ENCODE measurements at places on chromosomes 1 and 21. TPM values are rescaled to one million over a fixed set of nuclear protein-coding genes. Genes with fewer than 3 reads are reported as not detected.

DNA sequence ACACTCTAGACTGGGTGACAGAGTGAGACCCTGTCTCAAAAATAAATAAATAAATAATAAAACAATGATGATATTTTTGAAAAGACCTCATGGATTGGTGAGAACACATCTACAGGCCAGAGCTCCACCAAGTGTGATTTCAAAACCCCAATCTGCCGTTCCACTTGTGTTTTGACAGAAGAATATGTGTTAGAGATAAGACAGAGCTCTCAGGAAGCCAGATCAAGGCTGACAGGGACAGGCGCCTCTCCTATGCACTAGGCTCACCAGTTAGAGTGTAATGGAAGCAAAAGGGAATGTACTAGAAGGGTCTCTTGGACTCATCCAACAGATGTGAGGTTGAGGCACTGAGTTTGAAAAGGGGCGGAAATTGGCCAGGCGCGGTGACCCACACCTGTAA is 110.7 kb upstream of the ERRFI1 start:
- no peaks in the 10 kb centered on the region for H3K36me3 ChIP-seq
- H3K27ac ChIP-seq: no peak overlapping the region
- H3K27me3 ChIP-seq: peaks cover 20% of the 10 kb centered on the region
- H3K4me3 ChIP-seq: no peak overlapping the region
- H3K4me1 ChIP-seq: peaks cover 10% of the 10 kb centered on the region

DNA sequence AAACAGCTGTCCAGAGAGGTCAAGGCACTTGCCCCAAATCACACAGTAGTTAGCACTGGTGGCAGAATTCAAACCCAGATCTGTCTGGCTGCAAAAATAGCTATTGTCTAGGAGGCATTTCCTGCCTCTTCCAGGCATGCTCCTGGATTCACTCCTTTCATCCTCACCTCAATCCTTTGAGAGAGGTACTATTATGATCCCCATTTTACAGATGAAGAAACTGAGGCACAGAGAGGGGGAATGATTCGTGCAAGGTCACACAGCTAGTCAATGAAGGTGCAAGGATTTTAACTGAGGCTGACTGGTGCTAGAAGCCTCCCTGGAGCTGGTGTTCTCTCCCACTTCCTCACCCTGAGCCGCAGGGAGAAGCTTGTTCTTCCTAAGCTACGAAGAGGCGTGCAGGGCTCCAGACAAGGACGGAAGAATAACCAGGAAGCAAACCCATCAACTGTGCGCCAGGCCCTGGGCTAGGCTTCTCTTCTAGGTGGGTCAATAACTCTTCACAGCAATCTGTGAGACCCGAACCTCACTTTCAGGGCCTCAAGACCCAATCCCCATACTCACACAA is 631 bp upstream of the LAPTM5 start:
- H3K36me3 ChIP-seq: peaks cover 34% of the 10 kb centered on the region
- DNase-seq: no peak
- peaks cover 82% of the 10 kb centered on the region for H3K4me1 ChIP-seq
- H3K4me3 ChIP-seq: peak overlapping the region; percentile 97
- H3K27ac ChIP-seq: peak overlapping the region; percentile 96
- H3K27me3 ChIP-seq: no peaks in the 10 kb centered on the region

GRCh38 chr1:218201601-218202000 is 83.5 kb upstream of the RRP15 start:
- H3K4me3 ChIP-seq: no peak overlapping the region
- DNase-seq: no peak
- H3K27ac ChIP-seq: no peak overlapping the region
- no peaks in the 10 kb centered on the region for H3K36me3 ChIP-seq

GRCh38 chr1:93976291-93976690 is 67.1 kb upstream of the GCLM start:
- no peak overlapping the region for H3K27ac ChIP-seq
- H3K4me3 ChIP-seq: no peak overlapping the region
- H3K4me1 ChIP-seq: no peaks in the 10 kb centered on the region
- peaks cover 10% of the 10 kb centered on the region for H3K27me3 ChIP-seq

DNA sequence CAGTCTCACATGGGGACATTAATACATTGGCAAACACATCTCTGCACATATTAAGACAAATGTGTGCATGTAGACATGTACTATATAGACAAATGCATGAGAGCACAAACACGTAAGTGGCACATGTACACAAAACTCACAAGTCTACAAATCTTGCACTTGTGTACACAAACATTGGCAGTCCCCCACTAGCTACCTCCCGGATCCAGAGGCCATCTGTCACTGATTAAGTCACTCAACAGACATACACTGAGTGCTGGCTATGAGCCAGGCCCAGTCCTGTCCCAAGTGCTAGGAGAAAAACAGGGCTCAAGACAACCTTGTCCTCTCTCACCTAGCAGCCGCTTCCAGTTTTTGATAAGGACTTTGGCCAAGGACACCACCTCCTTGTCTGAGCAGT is 7.0 kb downstream of the TCEA3 start:
- H3K27me3 ChIP-seq: peaks cover 3% of the 10 kb centered on the region
- no peak overlapping the region for H3K4me3 ChIP-seq
- no peak overlapping the region for H3K27ac ChIP-seq
- no peaks in the 10 kb centered on the region for H3K36me3 ChIP-seq
- peaks cover 11% of the 10 kb centered on the region for H3K4me1 ChIP-seq
- no peak for DNase-seq

- no peak overlapping the region for H3K4me3 ChIP-seq
- no peaks in the 10 kb centered on the region for H3K36me3 ChIP-seq
- H3K4me1 ChIP-seq: no peaks in the 10 kb centered on the region
These were observed 8.5 kb upstream of the S100B start for GRCh38 chr21:46613391-46613790.

DNA sequence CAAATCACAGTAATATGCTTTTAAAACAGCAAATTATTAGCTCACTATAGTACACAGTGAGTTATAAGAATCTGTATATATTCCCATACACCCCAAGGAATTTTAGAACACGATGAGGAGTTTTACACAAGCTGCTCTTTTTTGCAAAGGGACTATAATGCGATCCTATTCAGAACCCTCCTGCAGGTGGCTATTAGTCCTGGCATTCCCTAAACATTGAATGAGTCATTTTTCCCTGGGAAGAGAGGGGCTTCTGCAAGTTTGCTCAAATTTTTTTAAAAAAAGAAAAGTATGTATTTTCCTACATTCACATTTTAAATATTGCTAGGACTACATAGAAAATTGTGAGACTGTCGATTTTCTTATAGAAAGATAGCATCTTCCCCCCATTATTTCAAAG is 106.3 kb downstream of the COL11A1 start:
- H3K27me3 ChIP-seq: no peaks in the 10 kb centered on the region
- no peak overlapping the region for H3K4me3 ChIP-seq
- no peaks in the 10 kb centered on the region for H3K4me1 ChIP-seq
- no peak for DNase-seq
- H3K36me3 ChIP-seq: no peaks in the 10 kb centered on the region
- H3K27ac ChIP-seq: no peak overlapping the region

GRCh38 chr1:56255516-56256152 is 323.7 kb downstream of the PLPP3 start:
- no peak for DNase-seq
- no peaks in the 10 kb centered on the region for H3K4me1 ChIP-seq
- no peaks in the 10 kb centered on the region for H3K27me3 ChIP-seq
- no peaks in the 10 kb centered on the region for H3K36me3 ChIP-seq

DNA sequence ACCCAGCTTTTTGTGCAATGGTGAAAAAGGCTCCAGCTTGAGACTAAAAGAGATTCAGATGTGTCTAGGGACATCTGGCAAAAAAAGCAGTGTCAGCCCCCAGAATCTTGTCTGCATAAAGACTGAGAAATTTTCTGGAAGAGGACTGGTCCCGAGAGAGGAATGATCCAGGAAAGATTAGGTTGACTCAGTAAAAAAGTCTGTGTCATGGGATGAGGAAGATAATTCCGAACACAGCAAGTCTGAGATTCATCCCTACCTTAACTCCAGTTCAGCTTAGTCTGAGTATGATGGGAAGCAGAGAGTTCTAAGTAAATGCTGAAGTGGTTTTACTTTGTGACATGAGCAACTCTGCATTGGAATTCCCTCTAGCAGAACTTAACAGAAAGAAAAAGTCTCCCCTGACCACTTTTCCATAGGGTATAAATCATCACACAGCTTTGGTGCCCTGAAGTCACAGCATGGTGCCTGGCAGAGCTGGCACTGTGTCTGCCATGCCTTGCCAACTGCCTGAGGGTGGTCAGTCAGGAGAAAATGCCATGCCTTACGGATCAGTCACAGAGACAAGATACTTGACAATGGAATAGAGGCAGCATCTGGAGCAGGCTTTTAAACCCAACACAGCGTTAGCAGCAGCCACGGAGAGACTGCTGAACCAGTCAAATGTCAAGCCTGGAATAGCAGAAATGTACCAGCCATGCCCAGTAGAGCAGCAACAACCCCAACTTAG is 153.4 kb downstream of the ZC3H11B start:
- H3K36me3 ChIP-seq: no peaks in the 10 kb centered on the region
- DNase-seq: no peak
- no peaks in the 10 kb centered on the region for H3K27me3 ChIP-seq
- peaks cover 39% of the 10 kb centered on the region for H3K4me1 ChIP-seq
- no peak overlapping the region for H3K27ac ChIP-seq
- no peak overlapping the region for H3K4me3 ChIP-seq

DNA sequence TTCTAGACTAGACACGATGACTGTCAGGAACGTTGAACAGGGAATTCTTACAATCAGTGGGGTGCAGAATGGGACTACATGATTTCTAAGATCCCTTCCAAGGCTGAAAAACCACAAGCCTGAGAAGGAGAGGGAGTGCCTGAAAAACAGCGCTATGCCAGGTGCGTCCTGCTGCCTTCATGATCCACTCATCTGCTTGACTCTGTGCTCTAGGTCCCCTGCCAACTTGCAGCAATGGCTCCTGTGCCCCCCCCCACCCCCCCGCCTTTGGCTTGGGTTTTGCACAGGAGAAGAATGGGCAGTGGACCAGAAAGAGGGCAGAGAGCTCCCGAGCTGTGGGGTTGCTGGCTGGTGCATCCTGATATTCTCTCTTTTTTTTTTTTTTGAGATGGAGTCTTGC is 5.9 kb downstream of the SLC2A7 start:
- peaks cover 10% of the 10 kb centered on the region for H3K27me3 ChIP-seq
- DNase-seq: no peak
- no peaks in the 10 kb centered on the region for H3K36me3 ChIP-seq
- no peak overlapping the region for H3K4me3 ChIP-seq

GRCh38 chr21:19148056-19148455 is 744.5 kb upstream of the TMPRSS15 start:
- H3K27me3 ChIP-seq: no peaks in the 10 kb centered on the region
- H3K36me3 ChIP-seq: no peaks in the 10 kb centered on the region
- no peaks in the 10 kb centered on the region for H3K4me1 ChIP-seq
- no peak overlapping the region for H3K27ac ChIP-seq

DNA sequence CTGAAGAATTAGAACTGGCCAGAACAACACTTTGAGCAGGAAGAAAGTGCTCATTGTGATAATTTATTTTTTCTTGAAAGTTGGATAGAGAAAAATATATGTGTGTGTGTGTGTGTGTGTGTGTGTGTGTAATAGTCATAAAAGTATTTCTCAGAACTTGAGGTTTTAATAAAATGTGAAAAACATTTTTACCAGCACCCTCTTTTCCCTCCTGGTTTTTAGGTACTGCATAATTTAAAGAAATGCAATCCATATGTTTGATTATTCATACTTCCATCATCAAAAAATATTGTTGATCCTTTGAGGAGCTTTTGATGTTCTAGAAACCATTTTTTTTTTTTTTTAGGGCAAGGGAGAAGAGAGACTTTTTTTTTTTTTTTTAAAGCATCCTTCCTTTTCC is 66.8 kb upstream of the JUN start:
- H3K4me3 ChIP-seq: no peak overlapping the region
- H3K27me3 ChIP-seq: peaks cover 3% of the 10 kb centered on the region
- peaks cover 4% of the 10 kb centered on the region for H3K4me1 ChIP-seq
- DNase-seq: no peak
- no peak overlapping the region for H3K27ac ChIP-seq
- no peaks in the 10 kb centered on the region for H3K36me3 ChIP-seq

DNA sequence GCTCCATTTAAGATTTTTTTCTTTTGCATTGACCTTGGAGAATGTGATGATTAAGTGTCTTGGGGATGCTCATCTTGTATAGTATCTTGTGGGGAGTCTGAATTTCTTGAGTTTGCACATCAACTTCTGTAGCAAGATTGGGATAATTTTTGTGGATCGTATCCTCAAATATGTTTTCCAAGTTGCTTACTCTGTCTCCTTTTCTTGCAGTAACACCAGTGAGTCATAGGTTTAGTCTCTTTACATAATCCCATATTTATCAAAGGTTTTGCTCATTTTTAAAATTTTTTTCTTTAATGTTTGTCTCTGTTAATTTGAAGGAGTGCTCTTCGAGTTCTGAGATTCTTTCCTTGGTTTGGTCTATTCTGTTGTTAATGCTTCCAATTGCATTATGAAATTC is 41.7 kb upstream of the ANGPTL1 start:
- H3K27ac ChIP-seq: no peak overlapping the region
- peaks cover 3% of the 10 kb centered on the region for H3K4me1 ChIP-seq
- H3K36me3 ChIP-seq: no peaks in the 10 kb centered on the region
- no peak overlapping the region for H3K4me3 ChIP-seq

- H3K36me3 ChIP-seq: no peaks in the 10 kb centered on the region
- H3K27me3 ChIP-seq: no peaks in the 10 kb centered on the region
- no peaks in the 10 kb centered on the region for H3K4me1 ChIP-seq
- no peak overlapping the region for H3K27ac ChIP-seq
- no peak overlapping the region for H3K4me3 ChIP-seq
- DNase-seq: no peak
These were observed 553.6 kb downstream of the NUF2 start for GRCh38 chr1:163875200-163875926.

GRCh38 chr1:209202830-209203532 is 380.5 kb upstream of the CAMK1G start:
- peaks cover 1% of the 10 kb centered on the region for H3K4me1 ChIP-seq
- no peak overlapping the region for H3K4me3 ChIP-seq
- no peaks in the 10 kb centered on the region for H3K36me3 ChIP-seq

DNA sequence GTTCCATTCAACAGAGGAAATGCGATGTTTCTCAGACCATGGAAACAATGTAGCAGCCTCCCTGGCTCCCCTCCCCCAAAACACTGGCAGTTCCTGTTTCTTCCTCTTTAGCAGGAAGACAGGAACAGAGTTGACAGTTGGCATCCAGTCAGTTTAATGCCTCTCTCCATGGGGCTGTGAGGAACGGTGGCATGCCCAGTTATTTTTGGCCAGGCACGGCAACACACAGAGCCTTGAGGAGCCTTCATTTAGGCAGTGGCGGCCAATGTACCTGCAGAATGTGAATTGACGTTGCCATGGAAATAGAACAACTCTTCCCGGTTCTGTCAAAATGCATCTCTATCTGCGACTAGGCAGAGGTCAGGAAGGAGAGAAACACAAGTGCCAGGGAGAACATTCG is 330.6 kb downstream of the DSCAM start:
- no peak overlapping the region for H3K4me3 ChIP-seq
- no peak for DNase-seq
- no peaks in the 10 kb centered on the region for H3K36me3 ChIP-seq
- no peaks in the 10 kb centered on the region for H3K4me1 ChIP-seq
- H3K27ac ChIP-seq: no peak overlapping the region
- no peaks in the 10 kb centered on the region for H3K27me3 ChIP-seq

- no peak overlapping the region for H3K4me3 ChIP-seq
- H3K27me3 ChIP-seq: peaks cover 4% of the 10 kb centered on the region
- no peak for DNase-seq
- no peaks in the 10 kb centered on the region for H3K36me3 ChIP-seq
- peak overlapping the region; percentile 83 for H3K27ac ChIP-seq
- peaks cover 22% of the 10 kb centered on the region for H3K4me1 ChIP-seq
These were observed 15.8 kb downstream of the GADD45A start for GRCh38 chr1:67700692-67701410.

- no peaks in the 10 kb centered on the region for H3K27me3 ChIP-seq
- peaks cover 9% of the 10 kb centered on the region for H3K36me3 ChIP-seq
- peak overlapping the region; percentile 90 for H3K4me3 ChIP-seq
- H3K4me1 ChIP-seq: peaks cover 33% of the 10 kb centered on the region
These were observed 929 bp upstream of the FOXJ3 start for GRCh38 chr1:42335809-42336518.

COL11A1 gene
- total RNA-seq: not detected

DNAH14 gene
- 0.32 TPM for total RNA-seq

TGFBR3 gene
- total RNA-seq: 28.0 TPM

CMPK1 gene
- 105 TPM for total RNA-seq
